NCI-H460 (cell line): ENCODE measurements at places on chromosomes 6 and 20. TPM values are rescaled to one million over a fixed set of nuclear protein-coding genes. Genes with fewer than 3 reads are reported as not detected.

DNA sequence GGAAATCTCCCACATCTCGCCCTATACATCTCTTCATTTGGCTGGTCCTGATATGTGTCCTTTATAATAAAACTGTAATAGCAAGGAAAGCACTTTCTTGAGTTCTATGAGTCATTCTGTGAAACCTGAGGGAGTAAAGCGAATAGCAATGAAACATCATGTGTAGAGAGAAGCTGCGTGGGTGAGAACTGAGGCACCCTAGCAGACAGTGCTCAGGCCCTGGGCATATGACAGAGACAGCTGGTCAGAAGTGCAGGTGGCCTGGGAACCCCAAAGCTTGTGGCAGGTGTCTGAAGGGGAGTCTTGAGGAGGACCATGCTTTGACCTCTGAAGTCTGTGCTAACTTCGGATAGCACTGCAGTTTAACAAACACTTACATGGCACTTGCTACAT, 1.3 kb upstream of the BLOC1S5 start:
- no peak for DNase-seq

GRCh38 chr6:144469144-144469575, 184.0 kb downstream of the UTRN start:
- no peak for DNase-seq

Gene COL12A1
- 0.20 and 0.64 TPM in 2 replicates for total RNA-seq

GRCh38 chr6:109458774-109459531, 3.4 kb upstream of the MICAL1 start:
- no peak for DNase-seq

DNA sequence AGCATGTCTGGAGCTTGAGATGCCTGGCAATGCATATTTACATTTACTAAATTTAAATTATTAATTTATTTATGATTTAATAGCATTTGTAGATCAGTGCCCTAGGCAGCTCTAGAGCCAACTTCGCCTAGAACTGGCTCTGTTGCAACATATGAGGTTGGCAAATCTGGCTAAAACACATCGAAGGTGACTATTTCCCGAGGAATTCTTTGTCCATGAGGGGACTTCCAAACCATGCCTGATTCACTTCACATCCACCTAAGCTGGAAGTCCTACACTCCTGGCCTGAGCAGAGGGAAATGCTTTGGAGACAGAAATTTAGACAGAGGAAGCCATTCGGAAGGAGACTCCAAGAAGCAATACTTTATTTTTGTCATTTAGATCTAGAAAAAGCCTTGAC, 211.0 kb upstream of the ARG1 start:
- DNase-seq, result no peak

GRCh38 chr6:90066697-90067096, 172.4 kb downstream of the GJA10 start:
- no peak for DNase-seq

Gene F13A1
- 0.02 and 0.09 TPM in 2 replicates for total RNA-seq

Gene TRIM31
- not detected in 2 replicates for total RNA-seq

Gene GGTLC1
- not detected in 2 replicates for total RNA-seq

DNA sequence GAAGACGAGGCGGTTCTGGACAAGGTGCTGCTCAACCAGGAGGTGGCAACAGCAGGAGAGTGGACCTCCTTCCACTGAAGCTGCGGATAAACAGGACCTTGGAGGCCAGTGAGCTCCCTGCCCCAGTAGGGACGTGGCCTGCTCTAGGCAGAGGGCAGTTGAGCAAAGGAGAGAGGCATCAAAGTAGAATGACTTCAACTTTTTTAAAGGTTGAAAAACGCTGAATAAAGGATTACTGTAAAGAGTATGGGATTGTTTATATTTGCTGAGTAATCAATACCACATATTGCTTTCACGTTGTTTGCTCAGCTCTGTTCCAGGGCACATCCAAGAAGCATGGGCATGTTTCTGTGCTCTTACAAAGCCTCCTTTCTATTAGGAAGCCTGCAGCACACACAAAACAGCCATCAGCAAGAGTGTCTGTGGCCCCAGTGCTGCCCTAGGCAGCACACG, 48.1 kb downstream of the ERMARD start:
- DNase-seq, result no peak

DNA sequence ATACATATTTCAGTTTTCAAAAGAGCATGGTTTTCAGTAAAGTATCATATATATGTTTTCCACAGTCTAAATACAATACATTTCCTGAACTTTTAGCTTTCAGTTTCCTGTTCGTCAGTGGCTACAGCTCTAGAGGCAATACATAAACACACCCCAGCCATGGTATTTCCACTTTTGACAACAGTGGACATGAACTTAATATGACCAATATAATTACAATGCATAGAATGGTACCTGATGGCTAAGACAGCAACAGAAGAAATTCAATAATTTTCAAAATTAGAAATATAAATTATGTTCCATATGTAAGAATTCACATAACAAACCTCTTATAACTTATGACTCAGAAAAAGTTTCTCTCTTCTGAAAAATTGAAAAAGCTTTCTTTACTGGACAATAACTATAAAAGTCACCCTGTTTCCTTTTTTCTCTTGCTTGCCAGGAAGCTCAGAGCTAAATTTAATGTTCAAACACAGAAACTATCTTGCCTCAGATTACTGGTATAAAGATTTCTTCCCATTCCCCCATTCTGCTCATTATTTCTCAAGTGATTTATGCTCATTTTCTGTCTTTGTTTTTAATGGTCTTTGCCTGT, 19.2 kb downstream of the FKBP5 start:
- no peak for DNase-seq

Gene TMEM217
- total RNA-seq, result 0.10 TPM in 1 of 2 replicates, not detected in the other

DNA sequence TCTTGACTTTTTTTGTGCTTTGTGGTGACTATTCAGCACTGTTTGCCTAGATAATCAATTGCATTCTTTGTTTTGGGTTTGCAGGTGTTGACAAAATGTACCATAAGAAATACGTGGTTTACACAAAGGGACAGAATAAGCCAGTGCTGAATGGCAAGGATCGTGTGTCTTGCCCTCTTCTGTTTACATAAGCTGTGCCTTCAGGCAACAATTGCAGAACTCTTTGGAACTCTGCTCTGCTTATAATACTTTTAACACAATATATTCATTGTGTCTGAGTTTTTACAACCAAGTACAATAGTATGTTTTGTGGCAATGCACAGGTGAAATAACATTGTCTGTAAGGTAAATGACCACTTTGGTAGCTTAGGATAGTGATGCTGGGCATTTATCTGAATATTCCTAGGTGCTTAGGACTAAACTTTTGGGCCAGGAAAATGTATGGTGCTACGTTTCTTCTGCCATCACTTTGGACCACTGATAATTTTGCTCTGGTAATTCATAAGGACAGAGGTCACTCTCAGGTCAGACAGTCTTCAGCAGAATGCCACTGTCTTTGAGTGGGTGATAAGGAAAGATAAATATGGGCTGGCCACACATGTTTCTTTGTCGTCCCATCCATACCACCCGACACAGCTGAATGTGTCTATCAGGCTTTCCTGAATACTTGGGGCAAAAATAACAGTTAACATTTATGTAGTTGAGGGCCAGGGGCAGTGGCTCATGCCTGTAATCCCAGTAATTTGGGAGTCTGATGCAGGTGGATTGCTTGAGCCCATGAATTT, 344.6 kb upstream of the IMPG1 start:
- DNase-seq, result no peak

DNA sequence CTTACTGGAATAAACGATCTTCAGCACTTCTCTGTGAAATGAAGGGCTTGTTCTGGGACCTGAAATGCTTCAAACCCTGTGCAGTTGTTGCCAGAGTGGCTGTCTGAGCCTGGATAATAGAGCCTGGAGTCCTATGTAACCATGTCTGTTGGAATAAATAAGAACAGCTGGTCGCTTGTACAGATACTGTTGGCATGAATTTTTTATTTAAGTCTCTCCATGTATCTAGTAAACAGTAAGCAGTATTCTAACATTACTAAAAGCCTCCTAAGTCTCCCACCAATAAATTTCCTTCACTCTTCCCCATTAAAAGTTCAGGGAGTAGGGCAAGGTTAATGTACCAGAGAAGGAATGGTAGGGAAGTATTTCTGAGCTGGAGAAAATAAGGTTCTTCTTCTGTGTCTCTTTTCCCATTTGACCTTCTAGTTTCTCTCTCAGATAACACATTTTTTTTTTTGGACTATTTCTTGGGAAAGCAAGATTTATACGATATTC, 227.5 kb downstream of the PRL start:
- no peak for DNase-seq

DNA sequence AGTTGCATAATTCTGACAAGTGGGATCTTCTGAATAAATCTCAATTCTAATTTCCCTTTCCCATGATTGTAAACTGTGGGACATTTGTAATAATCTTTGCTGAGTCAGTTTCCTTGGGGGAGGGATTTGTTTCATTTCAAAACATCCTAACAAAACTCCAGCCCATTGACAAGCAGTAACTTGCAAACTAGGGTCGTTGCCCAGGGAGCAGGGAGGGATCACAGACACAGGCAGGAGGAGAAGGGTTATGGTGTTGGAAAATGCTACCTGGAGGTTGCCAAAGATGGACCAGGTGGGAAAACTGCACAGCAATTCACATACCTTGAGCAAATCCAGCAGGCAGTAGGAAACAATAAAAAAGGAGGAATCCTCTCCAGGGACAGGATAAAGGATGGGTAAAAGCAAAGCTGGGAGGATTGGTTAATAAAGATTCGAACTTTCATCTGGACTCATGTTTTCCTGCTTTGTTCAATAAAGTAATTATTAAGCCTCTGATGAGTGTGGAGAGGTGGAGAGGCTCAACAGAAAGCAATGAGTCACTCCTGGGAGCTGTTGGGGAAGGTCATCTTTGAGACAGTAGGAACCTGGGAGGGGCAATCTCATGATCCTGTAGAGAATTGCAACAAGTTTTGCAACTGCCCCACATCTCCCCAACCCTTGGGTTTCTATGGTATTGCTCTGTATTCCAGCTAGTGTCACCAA, 87.3 kb upstream of the AKIRIN2 start:
- peak; percentile 75 for DNase-seq

DNA sequence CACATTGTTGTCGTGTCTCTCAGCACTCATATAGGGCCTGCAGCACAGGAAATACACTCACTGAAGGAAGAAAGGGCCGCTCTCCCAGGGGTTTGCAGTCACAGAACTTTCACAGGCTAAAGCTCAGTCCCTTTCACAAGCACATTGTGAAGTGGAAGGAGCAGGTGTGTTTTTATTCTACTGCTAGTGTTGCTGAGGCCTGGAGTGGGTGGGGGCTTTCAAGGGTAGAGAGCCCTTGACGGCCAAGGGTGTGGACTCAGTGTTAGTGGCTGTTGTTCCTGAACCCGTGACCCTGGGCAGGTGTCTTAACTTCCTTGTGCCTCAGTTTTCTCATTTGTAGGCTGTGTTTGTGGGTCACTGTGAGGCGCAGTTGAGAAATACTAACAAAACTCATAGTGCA, 66.2 kb upstream of the SLC22A1 start:
- no peak for DNase-seq

DNA sequence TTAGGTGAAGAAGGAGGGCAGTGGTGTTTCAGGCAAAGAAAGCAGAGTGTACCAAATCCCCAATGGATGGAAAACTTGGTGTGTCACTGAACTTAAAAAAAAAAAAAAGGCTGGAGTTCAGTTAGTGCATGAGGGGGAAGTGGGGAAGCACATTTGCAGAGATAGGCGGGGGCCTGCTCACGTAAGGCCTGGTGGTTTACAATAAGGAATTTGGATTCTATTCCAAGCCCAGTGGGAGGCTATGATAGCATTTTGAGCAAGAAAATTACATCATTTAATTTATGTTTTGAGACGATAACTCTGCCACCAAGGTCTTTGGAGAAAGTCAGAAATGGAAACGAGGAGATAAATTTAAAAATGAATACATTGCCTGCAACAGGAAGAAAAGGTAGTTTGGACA, 225.5 kb downstream of the EYA4 start:
- DNase-seq, result no peak

DNA sequence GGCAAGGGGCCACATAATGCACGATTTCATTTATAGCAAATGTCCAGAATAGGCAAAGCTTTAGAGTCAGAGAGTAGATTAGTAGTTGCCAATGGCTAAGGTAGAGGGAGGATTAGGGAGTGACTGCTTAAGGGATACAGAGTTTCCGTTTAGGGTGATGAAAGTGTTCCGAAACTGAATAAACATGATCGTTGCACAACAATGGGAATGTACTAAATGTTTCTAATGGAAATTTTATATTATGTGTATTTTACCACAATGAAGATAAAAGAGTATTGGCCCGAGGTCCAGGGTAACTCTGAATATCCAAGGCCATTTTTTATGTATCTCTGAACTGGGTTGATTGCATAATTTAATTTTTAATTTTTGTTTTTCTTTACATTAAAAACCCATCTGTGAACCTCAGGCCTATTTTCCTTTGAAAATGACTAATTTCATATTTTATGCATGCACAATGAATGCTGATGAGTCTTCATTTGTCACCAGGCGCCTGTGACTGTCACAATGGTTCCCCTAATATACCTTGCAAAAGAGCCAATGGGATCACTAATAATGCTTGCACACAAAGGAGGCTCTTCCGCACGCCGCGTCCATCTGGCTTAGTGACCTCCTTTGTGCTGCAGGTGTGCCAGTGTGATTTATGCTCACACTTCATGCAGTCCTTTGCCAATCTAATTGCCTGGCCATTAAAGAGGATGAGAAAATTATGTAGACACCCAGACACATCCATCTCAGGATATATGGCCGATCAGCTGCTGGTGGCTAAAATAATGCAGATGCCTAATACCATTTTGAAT, 612.5 kb downstream of the CDH26 start:
- no peak for DNase-seq

DNA sequence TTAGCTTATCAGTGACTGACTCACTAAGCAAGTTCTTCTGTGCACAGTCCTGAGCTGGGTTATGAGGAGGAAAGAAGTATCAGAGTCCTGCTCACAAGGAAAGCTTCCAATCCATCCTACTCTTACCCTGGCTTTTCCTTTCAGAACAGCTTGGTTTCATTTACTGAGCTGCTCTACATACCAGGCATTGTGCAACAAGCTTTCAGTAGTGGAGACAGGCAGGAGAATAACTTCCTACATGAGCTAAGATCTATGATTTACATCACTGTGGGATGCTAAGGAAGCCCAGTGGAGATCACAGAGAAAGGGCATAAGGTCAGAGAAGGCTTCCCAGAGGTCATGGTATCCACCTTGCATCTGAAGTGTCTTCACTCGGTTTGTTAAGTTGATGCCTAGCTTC, 144.5 kb downstream of the MAP3K7 start:
- DNase-seq, result no peak

GRCh38 chr6:129767776-129768485, 58.0 kb upstream of the ARHGAP18 start:
- no peak for DNase-seq

GRCh38 chr6:145705561-145705960, 29.8 kb downstream of the EPM2A start:
- no peak for DNase-seq

DNA sequence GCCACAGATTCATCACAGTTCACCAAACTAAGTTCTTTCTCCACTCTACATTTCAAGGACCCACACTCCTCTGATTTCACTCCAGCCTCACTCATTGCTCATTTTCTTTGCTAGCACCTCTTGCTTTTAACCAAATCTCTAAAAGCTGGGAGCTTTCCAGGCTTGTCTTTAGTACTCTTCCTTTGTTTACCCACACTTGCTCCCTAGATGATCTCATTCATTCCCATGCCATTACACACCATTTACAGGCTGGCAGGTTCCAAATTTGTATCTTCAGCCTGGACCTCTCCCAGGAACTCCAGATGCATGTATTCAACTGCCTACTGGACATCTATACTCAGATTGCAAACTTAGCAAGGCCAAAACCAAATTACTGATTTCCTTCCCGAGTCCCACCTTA, 5.3 kb upstream of the GUCA1B start:
- DNase-seq, result no peak

Gene ADGRF1
- total RNA-seq, result not detected in 2 replicates
